NCI-H345 (cell line): ENCODE measurements at places on chromosomes 1 and 21.

- no peak for DNase-seq
Observed at GRCh38 chr1:39116116-39116607, 88.3 kb upstream of the MACF1 start.

- DNase-seq, result no peak
Observed at GRCh38 chr1:66546047-66546810, 12.3 kb downstream of the SGIP1 start.

DNA sequence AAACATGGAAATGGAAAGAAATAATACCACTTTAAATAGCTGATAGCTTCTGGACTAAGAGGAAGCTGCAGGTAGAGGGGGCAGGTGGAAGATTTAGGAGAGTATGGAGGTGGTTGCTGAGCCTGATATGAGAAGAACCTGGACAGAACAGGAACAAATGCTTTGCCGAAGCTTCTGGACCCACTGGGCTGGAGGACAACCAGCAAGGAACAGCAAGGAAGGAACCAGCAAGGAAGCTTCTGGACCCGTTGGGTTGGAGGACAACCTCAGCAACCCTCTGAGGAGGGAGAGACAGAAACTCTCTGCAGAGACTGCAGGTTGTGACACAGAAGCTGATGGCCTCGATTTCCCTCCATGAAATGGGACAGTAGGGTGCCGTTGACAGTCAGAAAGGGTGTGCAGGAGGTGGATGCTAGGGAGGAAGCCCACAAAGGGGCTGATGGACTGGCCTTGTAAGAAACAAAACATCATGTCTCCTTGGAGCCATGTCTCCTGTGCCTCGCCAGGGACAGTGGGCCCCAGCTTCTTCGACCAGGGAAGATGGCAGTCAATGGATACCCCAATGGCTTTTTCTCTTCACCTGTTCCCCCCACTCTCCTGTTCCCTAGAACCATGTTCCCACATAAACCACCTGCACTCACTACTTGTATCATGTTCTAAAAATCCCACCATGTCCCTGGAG, 8.3 kb upstream of the WNT3A start:
- DNase-seq, result no peak

DNA sequence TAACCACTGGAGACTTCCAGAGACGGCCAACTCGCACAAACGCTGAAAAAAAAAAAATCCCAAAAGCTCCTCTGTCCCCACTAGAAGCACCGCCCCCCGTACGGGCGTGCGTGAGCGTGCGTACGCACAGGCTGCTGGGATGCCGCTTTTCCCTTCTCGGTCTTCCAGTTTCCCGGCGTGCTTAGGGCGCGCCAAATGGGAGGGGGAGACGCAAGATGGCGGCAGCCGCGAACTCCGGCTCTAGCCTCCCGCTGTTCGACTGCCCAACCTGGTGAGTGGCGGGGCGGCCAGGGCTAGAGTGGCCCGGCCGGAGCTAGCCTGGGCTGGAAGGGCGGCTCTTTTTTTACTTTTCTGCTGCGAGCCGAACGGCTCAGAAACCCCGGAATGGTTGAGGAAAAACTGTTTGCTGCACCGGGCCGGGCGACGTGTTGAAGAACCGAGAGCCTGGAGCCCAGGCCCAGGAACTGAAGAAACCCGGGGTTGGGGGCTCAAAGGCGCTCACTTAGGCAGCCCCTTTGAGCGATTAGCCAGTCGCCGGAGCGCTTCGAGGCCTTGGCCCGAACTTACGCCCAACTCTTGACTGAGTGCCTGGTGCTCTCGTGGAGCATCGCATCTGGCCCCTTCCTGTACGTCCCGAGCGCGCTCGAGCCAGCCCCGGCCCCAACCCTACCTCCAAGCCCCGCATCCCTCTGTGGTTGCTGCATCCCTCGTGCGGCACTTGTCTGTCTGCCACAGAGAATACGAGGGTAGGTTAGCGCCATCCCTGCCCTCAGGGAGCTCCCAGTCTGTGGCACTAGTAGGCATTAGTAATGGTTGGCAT, at the start of gene PPP1R8:
TSS of gene PPP1R8 (plus strand) at position 162 of the 820 bp plus-strand sequence. CDS start at position 216, 54 bp downstream.
- DNase-seq, result peak; percentile 98

DNA sequence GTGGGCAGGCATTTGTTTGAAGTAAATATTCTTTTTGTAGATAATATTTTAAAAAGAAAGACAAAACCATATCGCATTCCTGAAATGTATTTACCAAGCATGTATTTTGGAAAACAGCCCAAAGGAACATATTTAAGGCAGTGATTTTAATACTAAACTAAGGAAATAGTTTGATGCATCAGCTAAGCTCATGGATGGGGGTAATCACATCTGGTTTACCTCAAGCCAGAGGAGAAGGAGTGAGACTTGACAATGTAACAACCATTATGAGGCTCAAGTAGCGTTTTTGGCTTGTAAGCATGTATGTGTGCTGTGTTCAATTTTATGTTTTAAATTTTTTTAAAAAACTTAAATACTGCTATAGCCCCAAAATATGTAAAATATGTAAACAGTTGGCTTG, 390.5 kb downstream of the DISC1 start:
- no peak for DNase-seq

- DNase-seq, result no peak
Observed at GRCh38 chr1:117231748-117232373, 21.1 kb upstream of the VTCN1 start.

DNA sequence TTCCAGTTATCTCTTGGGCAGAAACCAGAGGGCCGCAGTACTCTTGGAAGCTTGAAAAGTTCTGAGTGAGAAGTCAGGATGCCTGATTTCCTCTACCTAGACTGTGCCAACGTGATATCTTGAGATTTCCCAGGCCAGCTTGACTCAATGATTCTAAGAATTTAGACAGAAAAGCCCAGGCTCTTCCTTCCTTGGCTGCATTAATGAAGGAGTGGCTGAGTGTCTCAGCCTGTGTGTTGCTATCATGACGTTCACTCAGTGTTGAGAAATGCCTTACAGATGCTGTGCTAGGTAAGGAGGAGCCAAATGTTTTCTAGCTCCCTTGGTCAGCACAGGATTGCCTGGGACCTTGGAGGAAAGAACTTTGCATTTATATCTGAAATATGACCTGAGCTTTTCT, 454.1 kb upstream of the USP24 start:
- no peak for DNase-seq

DNA sequence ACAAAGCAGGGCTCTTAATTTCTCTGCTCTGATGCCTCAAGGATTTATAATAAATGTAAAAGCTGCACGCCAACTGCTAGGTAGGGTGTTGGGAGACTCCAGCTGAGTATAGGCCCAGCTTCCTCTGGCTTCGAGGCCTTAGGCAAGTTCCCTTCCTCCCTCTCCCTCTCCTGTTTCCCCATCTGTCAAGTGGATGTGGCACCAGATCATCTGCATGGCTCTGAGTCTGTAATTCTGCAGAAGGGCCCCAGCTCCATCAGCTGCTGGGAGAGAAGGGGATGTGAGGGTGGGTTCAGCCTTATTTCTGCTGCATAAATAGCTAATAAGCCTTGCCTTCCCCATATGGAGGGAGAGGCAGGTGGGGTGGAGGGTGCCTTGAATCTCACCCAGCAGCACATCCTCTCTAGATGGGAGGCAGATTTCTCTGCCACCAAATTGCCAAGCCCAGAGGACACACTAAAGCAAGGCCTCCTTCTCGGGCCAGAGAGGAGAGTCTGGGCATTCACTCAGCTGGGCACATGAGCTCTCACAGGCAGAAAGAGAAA, 3.8 kb downstream of the TRIM62 start:
- no peak for DNase-seq

DNA sequence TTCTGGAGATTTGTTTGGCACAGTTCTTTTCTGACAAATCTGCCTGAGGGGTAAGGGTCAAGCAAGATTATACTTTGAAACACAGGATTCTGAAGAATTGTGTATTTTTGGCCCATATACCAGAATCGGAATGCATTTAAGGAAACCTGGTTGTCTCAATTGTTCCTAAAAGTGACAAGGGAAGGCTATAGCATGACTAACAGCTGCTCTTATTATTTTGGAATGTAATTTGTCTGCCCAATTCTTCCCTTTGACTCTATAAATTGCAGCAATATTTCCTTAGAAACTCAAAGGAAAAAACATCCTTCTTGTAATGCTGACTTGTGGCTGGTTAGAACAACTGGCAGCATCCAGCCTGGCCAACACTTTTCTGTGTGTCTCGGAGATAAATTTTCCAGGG, 15.8 kb upstream of the VCAM1 start:
- no peak for DNase-seq

DNA sequence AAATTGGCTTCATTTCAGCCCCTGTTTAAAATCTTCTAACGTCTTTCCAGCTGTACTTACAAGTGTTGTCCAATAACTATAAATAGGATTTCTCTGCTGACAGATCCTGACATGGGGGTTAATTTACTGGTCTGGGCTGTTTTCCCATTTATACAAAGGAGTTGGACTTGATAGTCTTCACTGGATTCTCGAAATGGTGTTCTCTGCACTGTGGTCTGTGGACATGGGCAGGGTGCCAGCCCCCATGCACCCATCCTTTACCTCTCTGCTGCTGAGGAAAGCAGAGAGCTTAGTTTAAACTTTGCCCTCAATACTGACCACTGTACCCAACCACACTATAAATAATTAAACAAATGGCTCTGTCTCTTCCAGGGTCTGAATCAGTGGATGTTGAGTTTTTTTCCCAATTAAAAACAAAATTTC, 5.2 kb downstream of the DIO1 start:
- no peak for DNase-seq

DNA sequence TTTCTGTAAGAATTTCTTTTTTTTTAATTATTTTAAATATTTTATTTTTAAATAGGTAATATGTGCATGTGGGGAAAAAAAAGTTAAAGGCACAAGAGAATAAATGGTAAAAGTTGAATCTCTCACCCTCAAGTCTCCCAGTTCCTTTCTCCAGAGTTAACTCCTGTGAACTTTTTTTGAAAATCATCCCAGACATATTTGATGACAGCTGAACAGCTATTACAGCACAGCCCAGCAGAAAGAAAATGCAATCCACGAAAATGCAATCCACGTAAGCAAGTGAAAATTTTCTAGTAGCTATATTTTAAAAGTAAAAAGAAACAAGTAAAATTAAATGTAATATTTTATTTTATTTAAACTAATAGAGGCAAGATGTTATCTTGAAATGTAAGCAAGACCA, 310.0 kb upstream of the RUNX1 start:
- no peak for DNase-seq

DNA sequence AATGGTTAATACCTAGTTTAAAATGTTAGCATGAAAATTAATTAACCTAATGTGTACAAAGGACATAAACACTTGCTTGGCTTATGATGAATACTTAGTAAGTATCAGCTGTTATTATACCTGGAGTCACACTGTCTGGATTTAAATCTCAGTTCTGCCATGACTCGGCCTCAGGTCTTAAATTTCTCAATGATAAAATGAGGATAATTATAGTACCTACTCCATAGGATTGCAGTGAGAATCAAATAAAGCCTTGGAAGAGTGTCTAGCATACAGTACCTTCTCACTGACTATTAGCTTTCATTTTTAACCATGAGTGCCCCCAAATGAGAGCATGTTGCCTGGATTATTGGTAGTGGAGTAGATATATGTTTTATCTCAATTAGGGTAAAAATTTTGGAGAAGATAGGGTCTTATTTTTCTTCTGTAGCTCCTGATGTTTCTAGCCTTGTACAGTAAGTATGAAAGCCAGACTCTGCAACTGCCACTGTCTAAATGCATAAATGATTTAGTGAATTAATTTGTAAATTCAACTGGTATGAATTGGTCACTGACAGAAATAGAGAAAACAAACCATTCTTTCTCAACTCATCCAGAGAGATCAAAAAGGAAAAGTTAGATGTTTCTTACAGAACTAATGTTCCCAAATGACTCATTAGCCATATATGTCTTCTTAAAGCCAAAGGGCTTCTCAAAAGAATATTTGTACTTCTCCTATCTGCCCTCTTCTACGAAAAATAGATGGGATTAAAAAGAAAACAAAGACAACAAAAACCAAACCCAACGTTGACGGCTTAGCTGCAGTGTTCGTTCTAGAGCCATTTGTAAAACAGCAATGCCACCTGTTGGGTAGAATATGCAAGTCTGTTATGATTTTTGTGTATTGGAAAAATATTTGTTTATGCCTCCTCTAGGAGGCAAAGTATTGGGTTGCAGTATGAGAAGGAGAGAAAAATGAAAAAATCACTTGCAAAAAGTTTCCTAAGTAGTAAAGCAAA, 53.8 kb upstream of the MROH9 start:
- DNase-seq, result no peak

- DNase-seq, result peak; percentile 45
Observed at GRCh38 chr1:91402023-91402422, 2.6 kb downstream of the HFM1 start.

DNA sequence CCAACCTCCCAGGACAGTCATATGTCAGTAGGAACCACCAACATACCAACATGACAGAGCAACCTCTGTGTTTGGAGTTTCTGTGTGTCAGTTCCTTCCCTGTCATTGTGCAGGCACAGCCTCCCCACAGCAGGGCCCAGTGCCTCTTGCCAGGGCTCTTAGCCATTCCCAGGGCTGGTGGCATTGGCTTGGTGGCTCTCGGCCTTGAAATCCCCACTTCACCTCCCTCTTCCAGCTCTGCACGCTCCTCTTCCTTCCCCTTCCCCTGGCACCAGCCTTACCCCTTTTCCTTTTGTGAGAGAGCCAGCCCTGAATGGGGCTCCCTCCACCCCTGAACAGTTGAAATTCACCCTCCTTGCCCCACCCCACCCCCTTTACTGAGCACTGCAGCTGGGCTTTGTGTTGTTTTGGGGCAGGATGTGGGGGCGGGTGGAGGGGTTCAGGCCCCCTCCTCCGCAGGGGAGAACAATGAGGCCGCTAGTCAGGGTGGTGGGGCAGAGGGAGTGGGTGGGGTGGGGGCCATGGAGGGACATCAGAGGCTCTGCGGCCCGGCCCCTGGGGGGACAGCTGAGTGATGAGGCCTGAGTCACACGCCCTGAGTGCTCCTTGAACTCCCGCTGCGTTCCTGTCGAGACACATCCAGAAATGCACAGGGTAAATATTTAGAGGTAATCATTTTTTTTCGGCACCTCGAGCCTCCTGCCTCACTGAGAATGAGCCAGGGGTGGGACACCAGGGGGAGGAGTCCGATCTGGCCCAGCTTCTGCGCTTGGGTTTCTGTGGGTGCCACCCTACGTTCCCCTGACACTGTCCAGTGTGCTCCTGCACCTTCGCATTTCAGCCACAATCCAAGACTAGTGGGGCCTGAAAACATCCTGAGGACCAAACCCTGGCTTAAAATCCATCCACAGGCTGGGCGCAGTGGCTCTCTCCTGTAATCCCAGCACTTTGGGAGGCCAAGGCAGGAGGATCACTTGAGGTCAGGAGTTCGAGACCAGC, 28.6 kb downstream of the LGR6 start:
- DNase-seq, result peak; percentile 91

- no peak for DNase-seq
Observed at GRCh38 chr1:147608596-147608995, 61.7 kb downstream of the ACP6 start.

DNA sequence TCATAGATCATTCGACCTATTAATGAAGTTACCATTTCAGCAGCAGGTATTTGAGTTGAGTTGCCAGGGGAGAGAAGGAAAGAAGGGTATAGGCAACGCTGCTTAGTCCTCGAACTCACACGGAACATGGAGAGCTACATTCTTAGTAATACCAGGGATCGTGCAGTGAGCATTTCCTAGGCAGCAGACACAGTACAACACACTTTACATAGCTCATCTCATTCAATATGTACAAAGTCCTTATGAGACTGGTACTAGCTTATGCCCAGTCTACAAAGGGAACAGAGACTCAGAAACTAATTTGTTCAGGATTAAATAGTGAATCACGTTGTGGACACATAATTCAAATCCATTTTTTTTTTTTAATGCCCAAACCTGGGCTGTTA, 25.6 kb downstream of the IRF2BP2 start:
- no peak for DNase-seq

GRCh38 chr1:110240476-110241210, 30.5 kb downstream of the KCNC4 start:
- DNase-seq, result peak; percentile 64

GRCh38 chr1:182806015-182806678, 16.6 kb downstream of the NPL start:
- DNase-seq, result peak; percentile 54
